ENCODE measurements at places on chromosomes 7 and 10.

GRCh38 chr10:114327537-114328440 is 76.5 kb downstream of the AFAP1L2 start:
- DNase-seq, result no peak

DNA sequence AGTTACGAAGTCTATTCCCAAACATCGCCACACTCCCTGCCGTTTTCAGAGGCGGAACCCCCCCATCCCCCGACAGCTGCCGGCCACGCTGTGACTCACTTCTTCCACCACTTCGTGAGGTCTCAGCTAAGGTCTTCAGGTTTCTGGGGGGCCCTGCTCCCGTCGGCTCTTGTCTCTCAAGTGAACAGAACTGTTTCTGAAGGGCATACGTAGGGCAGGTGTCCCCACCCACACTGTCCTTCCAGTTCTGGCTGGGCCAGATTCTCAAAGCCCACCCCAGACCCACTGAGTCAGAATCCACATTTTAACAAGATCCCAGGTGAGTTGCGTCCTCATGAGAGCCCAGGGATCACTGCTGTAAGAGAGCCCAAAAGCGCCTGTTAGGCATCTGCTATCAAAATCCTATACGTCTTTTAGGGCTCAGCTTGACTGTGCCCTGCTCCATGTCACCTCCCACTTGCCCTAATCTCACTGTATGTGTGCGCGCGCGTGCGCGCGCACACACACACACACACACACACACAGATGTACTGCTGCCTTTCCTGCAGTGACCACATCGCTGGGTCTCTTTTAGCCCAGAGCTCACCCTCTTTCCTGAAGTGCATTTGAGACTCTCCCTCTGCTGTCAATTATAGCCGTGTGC is 78.8 kb downstream of the PROSER2 start:
- peak; percentile 53 for DNase-seq

DNA sequence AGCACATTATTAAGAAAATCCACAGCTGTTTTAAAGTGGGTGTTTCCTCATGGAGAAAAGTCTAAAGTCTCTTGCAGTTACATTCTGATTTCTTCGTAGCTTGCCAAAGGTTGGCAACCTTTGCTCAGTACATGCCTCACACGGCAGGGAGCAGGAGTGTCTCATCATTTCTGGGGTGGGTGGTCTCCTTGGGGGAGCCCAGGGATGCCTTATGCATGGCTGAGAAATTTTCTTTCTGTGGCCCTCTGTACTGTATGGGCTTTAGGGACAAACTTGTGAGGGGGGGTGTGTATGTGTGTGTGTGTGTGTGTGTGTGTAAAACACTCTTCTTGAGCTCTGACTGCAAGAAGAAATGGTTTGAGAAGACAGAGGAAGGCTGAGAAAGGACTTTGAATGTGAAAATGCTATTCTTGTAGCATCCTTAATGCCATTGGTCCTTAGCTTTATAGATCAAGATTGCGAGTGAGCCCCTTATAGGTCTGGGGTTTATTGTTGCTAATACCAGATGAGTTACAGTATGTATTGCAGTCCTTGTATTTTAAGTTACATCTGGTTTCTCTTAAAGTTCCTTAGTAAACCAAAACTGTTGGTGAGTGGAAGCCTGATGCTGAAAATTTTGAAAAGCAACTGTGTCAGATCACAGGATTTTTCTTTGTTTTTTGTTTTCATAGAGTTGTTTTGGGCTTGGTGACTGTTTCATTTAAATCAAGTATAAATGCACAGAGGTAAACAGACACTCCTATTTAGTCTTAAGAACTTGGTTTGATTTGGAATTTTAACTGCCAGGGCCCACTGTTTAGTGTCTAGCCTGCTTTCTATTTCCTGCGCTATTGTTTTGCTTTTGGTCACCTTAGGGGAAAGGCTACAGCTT is 242.0 kb downstream of the BICC1 start:
- DNase-seq, result no peak

DNA sequence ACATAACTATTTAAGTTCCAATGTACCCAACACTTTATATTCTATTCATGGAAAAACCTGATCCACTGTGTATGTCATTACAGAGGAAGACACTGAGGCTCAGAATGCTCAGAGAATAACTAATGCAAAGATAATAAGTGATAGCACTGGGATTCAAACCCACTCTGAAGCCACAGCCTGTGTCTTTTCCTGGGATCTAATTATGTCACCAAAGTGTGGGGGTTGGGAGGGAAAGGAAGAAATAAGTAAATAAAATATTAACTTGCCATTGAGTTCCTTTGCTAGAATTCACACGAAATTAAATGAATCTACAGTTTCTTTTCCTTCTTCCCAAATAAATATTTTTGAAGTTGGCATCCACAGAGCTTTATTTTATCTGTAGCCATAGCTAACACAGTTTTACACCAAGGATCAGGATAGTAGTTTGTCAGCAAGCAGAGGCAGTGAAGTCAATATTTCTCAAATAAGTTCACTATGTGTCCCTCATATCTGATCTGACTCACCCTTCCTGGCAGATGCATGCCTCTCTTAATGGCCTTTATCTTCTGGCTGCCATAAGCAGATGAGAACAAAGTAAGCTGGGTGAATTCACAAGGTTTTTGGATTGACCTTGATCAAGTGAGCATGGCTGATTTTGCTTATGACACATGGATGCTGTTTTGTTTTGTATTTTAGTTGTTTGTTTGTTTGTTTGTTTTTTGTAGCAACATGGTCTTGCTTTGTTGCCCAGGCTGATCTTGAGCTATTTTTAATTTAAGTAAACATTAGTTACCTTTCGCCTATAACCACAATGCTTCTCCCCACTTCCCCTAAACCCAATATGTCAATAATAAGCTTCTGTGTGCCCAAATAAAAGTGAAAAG is 6.3 kb downstream of the RAPGEF5 start:
- DNase-seq, result peak; percentile 94

- no peak for DNase-seq
Measured at GRCh38 chr7:108380517-108380916, 75.7 kb downstream of the NRCAM start.

DNA sequence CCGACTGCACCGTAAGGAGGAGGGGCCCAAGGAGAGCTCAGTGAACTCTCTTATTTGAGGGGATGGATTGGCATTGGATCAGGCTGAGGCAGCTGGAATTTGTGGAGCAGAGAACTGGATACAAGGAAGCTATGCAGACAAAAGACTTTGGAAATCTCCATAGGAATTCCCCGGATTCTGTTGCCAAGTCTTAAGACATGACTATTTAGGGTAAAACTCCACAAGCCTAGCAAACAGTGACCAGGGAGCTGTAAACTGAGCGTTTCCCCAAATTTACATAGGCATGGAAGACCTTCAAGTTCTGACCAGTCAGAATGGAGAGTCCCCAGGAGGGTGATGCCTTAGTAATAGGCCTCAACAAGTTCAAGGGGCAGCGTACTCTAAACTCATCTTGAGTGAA is 82.5 kb upstream of the PCBD1 start:
- no peak for DNase-seq

- no peak for DNase-seq
Measured at GRCh38 chr7:18940593-18941134, 176.8 kb downstream of the TWIST1 start.

GRCh38 chr7:72446591-72447462 is 34.7 kb upstream of the CALN1 start:
- no peak for DNase-seq

DNA sequence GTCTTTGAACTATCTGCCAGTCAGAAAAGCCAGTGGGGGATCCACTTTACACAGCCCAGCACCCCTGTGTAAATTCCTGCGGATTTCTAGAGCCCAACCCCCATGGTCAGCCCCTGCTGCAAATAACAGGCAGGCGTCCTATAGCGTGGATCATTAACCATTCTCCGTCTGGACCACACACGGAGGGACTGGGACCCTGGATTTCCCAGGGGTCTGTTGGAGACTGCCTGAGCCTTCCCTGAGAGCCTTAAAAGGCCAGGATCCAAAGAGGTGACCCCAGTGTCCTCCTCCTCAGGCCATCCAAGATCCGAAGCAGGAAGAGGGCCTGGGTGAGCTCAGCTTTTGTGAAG is 11.2 kb upstream of the GRID1 start:
- no peak for DNase-seq

DNA sequence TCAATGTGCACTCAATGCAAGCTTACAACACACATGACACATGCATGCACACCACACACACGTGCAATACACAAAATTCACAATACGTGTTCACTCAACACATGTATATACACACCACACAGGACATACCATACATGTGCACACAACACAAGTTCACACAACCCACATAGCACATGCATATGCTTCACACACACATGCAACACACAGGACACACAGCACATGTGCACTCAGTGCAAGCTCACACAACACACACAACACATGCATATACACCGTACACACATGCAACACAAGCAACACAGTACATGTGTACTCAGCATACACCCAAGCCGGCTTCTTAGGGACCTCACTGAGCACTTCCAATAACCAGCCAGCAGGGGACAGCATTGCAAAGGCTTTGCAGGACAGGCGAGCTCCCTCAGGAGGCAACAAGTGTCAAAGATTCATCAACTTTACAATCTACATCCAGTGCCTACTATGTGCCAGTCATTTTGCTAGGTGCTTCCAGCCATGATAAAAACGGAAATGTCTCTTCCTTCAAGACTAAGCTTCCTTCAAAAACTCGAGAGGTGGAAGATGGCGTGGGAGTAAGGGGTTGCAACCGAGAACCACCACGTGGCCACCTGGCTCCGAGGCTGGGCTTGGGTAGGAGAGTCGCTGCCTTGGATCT is 61.1 kb downstream of the JCAD start:
- DNase-seq, result peak; percentile 91

DNA sequence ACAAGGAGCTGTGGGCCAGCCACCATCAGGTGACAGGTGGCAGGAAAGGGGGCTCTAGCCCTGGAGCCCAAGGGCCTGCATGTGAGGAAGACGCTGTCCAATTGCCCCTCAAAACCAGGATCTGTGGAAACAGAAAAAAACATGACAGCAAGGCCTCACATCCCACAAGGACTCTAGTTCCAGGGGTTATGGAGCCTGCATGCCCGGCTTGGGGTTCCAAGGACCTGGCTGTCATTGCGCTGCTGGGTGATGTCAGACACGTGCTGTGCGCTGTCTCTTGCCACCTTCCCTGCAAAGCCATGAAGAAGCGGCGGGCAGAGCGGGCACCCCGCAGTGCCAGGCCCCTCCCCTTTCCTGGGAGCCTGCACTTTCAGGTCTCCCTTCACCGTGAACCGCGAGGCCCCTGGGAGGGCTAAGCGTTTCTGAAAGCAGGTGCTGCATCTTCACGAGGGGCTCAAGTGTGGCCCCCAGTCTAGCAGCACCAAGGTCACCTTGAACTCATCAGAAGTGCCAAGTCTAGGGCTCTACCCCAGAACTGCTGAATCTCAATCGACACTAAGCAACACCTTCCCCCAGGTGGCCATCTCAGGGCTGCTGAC is 15.1 kb upstream of the CRYGN start:
- DNase-seq, result no peak

DNA sequence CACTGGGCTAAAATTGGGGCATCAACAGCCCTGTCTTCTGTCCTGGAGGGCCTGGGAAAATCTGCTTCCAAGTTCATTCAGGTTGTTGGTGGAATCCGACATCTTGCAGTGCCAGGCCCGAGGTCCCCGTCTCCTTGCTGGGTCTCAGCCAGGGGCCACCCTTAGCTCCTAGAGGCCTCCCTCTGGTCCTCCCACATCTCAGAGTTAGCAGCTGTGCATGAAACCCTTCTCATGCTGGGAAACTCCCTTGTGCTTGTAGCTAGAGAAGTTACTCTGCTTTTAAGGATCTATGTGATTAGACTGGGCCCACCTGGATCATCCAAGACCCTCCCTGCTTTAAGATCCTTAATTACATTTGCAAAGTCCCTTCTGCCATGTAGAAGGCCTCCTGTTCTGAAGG is 15.3 kb downstream of the HIP1 start:
- no peak for DNase-seq

DNA sequence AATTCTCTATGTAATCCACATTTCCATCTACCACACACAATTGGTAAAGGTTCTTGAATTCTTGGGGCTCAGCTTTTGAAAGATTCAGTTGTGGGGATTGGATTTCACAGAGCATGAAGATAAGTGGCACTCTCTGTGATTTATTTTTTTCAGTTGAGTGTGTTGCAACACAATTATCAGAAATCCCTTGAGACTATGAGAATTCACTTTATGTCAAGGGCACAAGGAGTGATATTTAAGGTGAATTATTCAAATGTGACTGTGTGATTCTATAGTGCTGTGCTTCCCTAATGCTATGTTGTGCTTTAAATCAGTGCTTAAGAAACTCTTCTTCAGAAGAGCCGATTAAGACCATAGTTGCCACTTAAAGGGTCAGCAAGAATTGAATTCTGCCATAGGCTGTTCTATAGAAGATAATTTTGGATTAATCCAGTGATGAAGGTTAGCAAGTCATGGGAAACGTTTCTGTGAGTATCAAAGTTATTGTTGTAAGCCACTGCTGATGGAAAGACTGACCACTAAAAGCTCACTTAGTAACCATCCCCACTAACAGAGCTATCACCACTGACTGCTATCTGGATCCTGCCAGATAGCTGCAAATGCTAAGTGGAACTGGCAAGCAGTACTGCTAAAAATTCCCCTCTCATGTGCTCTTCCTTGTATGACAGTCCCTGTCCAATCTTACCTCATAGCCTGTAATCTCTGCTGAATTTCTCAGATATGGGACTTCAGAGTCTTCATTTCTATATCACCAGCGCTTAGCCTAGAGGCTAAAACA is 134.0 kb upstream of the SEMA3D start:
- DNase-seq, result no peak

- DNase-seq, result peak; percentile 18
Measured at GRCh38 chr10:98268694-98269431, 869 bp upstream of the LOXL4 start.

DNA sequence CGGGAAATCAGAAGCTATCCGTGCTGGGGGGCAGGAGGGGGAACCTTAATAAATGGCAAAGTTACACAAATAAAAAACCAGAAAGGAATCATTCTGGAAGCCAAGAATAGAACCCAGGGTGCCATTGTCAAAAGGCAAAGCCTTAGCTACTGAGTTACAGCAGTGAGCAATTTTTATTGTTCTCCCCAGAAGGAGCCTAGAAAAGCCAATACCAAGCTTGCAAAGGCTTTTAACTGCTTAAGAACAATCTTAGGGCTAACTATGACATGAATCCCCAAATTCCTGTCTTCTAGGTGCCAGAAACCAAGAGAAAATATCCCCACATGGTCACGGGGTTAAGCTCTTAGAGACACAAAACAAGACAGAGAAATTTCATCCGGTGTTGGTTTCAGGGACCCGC is 482.7 kb downstream of the CCSER2 start:
- no peak for DNase-seq

DNA sequence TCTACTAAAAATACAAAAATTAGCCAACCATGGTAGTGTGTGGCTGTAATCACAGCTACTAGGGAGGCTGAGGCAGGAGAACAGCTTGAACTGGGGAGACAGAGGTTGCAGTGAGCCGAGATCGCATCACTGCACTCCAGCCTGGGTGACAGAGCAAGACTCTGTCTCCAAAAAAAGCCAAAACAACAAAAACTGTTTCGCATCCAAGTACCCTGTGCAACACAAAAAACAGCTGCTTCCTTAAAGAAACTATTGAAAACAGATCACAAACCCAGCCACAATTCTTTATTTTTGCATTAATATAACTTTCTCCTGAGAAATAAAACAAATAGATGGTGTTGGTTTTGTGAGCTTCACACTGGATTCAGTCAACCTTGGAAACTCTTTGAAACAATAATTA is 112.1 kb upstream of the AFAP1L2 start:
- DNase-seq, result no peak
